ENCODE measurements at places on chromosomes 7 and 10.

DNA sequence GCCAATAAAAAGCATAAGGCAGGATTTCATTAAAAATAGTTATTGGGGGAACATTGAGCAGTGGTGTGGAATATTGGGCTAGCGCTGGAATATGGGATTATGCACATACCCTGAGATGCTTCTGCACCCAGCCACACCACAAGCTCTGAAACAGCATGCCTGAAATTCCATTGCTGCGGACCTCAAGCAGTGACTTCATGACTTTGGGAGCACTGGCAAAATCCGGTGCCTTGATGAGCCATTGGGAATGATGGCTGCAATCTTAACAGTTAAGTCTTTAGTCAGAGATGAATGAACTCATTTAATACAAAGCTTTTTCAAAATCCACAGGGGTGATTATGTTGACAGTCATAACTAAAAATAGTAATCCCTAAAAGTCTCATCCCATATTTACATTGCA is 274.7 kb upstream of the MTPN start:
- no peak for DNase-seq

- no peak for DNase-seq
Measured at GRCh38 chr7:23712368-23713284, 2.6 kb downstream of the STK31 start.

DNA sequence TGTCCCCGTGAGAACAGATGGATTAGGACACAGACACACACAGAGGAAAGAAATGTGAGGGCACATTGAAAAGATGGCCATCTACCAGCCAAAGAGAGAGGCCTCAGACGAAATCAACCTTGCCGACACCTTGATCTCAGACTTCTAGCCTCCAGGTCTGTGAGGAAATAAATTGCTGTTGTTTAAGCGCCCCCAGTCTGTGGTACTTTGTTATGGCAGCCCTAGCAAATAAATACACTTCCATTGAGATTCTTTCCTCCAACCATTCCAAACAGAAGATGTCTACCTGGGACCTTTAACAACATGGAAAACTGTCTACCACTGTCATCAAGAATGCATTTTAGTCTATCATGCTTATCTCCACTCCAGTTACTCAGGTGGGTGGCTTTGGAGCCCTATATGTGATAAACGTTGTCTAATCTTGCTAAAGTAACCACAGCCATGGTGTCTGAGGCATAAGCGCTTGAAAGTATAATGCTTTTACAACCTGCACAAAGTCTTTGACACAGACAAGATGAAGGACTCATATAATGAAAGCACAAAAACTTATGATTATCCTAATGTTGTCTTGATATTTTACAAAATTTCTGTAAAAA is 244.3 kb downstream of the MTERF1 start:
- DNase-seq = no peak

DNA sequence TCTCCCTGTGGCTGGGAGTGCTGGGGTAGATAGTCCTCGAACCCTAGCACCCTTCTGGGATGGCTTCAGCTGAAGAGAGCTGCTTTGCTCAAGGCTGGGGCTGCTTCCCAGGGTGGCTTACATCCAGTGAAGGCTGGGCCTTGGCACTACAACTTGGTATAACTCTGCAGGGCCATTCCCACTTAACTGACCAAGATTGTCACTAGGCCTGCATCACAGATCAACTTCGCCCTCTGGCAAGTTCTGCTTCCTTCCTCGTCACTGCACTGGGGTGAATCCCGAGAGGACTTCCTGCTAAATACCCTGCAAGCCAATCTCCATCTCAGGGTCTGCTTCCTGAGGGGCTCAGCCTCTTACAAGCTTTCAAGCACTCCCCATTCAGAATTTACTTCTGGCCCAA is 195.2 kb downstream of the DOCK4 start:
- no peak for DNase-seq

DNA sequence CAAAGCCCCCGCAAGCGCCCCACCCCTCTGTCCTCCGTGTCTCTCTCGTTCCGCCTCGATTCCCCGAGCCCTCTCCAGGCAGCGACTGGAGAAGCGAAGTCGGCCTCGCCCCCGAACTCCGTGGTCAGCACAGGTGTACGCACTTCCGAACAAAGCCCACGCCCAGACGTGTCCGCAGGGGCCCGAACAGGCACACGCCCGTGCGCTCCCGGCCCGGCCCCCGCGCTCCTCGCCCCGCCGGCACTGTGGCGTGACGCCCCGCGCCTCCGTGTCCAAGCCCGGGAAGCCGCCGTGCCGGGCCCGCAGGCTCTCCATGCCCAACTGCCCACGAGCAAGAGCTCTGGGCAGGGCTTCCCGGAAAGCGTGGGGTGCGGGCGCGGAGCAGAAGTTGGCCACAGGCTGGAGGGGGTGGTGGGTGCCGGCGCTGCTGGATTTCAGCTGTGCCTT is 662 bp downstream of the NRCAM start:
- no peak for DNase-seq

DNA sequence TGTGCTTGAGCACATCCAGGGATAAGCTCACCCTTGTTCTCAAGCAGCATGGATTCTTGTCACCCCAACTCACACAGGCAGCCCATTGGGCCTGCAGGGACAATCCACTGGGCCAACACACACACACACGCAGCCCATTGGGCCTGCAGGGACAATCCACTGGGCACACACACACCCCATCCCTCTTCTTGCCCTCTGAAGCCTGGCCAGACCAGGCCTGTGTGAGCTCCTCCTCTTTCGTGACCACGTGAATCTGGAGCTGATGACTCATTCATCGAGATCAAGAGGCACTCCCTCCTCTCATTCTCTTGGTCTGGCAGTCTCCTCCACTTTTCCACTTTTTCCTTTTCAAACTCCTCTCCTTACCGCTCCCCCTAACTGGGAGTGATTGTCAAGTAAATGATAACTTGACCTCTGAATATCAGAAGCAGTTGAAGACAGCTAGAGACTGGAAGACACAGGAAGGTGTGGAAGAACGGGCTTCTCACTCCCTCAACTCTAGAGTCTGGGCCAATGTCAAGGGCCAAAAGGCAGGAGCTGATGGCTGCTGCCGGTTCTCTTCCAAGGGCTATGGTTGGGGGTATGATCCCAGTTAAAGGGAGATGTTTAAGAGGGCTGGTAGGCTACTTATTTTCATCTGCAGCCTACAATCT is 89.7 kb downstream of the HIPK2 start:
- DNase-seq = no peak

DNA sequence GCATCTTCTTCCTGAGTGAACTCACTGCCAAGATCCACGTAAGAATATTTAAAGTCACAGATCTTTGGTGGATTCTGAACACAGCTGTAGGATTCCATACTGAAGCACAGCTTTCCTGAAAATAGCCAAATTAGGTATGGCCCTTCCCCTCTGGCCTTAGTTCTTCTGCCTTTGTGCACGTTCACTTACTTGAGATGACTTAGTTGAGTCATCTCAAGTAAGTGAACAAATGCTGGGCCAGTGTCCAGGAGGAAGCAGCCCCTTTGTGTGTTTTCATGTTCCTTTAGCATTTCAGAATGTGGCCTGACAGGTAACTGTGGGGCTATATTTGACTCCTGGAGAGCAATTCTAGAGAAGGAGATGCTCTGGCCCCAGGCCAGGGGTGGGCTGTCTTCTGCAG is 51.5 kb downstream of the CCNY start:
- DNase-seq = no peak

DNA sequence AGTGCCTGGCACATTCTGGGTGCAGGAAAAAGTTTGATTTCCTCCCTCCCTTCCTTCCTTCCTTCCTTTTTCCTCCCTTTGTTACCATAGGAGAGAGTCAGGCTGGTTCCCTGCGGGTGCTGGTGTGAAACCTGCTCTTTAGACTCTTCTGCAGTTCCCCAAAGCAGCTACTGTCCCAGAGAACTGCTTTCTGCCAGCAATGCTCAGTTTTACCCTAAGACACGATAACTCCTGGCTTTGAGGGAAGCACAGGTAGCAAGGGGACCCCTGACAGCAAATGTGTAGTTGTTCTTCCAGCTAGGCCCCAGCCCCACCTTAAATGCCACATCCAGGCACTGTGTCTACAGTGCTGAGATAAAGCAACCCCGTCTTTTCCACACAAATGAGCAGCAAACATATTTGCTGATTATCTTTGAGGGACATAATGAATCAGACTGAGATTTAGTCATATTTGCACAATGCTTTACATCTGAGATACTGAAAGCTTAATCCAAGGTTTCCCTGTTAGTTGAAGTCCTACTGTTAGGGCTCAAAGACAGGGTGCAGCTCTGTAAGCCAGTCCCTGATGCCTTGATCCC is 55.5 kb downstream of the MET start:
- DNase-seq = no peak

DNA sequence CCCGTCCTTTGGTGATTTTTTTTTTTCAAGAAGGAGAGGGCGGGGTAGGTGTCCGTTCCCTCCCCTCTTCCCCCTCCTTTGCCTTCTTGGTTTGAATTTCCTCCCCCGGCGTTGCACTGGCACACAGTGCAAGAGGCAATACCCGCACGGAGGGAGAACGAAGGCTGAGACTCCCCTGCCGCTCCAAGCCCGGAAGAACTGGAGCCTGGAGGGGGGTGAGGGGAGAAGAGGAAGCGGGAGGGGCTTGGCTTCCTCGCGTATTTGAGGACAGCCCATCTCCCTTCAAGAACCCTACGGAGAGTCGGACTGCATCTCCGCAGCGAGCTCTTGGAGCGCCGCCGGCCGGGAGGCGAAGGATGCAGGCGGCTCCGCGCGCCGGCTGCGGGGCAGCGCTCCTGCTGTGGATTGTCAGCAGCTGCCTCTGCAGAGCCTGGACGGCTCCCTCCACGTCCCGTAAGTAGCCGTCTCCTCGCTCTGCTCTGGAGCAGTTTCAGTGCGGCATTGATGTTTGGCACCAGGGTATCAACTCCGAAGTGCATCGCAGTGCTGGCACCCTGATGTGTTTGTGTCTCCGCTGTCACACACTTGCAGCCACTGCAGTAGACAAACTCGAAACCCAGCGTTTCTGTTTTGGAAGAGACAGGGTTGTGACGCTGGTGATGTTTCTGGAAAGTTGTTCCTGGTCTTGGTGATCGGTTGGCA is at the start of gene CNTNAP2:
CNTNAP2 (plus strand) TSS at position 281 of the 702 bp plus-strand sequence; CDS start at position 357, 76 bp downstream.
- DNase-seq = no peak

- DNase-seq = no peak
Measured at GRCh38 chr10:43880160-43880559, 231.5 kb upstream of the ZNF32 start.

DNA sequence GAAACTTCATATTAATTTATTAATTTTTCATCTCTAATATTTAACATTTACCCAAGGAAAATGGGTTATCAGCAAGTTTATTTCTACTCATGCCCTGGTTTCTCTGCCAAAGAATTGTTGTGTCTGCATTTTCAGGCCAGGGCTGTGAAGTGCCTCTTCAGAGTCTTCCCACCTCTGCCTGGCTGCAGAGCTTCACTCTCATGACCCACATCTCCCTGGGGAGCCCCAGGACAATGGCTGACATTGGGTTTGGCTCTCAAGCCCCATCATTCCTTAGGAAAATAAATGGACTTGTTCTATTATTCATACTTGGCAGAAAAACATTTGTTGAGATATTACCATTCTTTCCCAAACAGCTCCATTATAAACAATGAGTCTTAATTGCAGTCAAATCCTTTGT is 30.3 kb downstream of the CACNA2D1 start:
- no peak for DNase-seq

GRCh38 chr7:106018566-106019469 is 55.8 kb downstream of the CDHR3 start:
- no peak for DNase-seq

- no peak for DNase-seq
Measured at GRCh38 chr10:1687623-1688150, 49.6 kb downstream of the ADARB2 start.

DNA sequence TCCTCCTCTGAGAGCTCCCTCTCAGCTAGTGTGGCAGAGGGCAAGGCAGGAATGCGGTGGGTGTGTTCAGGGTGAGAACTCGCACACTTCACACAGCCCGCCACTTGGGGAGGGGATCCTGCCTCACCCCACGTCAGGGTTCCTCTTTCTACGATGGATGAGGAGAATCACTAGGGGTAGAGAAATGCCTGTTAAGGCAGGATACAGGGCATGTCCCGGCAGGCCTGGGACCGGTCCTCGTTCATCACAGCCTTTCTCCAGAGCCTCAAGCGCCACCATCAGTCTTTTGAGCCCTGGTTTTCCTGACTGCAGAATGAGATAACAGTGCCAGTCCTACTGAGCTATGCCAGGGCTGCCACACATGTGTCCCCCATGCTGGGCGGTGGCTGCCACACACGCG is 546.7 kb upstream of the ADARB2 start:
- no peak for DNase-seq

- no peak for DNase-seq
Measured at GRCh38 chr10:45581582-45582385, 90.8 kb downstream of the ZFAND4 start.
